D341Med (cell line): ENCODE measurements at places on chromosomes 12 and 14.

- DNase-seq, result no peak
Measured at GRCh38 chr12:115322275-115322674, 638.3 kb upstream of the TBX3 start.

DNA sequence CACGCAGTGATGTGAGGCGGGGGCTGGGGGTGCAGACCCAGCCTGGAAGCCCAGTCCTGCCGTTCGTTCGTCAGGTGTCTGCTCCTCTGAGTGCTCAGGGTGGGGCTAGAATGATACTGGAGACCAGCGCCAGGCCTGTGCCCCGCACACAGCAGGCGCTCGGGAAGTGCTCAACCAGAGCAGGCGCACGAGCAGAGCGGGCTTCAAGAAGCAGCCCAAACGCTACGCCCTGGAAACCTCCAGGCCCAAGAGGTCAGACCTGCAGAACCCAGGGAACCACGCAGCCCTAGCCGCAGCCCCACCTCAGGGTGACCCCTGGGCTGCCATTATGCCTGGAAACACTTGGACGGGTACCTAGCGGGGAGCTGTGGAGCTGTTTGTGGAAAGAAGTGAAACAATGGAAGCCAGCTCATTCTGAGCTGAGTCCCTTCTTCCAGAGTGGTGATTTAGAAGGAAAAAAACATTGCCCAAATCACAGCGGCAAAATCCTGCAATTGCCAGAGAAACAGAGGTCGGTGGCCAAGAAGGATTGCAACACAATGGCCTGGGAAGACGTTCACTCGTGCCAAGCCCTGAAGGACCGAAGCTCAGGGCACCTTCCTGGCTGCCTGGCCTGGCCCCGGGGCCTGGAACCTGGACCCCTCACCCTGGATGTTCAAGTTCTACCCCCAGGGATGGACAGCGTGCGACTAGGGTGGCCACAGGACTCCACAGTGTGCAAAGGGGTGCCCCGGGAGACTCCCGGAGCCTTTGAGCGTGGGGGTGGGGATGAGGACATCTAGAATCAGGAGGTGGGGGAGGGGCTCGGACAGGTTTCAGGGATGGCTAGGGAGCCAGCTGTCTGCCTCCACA lies 40.4 kb upstream of the DIO3 start:
- no peak for DNase-seq

GRCh38 chr14:59308673-59309072 lies 120.2 kb downstream of the DAAM1 start:
- DNase-seq, result no peak

- no peak for DNase-seq
Measured at GRCh38 chr14:83887866-83888265, 1642.1 kb upstream of the FLRT2 start.

DNA sequence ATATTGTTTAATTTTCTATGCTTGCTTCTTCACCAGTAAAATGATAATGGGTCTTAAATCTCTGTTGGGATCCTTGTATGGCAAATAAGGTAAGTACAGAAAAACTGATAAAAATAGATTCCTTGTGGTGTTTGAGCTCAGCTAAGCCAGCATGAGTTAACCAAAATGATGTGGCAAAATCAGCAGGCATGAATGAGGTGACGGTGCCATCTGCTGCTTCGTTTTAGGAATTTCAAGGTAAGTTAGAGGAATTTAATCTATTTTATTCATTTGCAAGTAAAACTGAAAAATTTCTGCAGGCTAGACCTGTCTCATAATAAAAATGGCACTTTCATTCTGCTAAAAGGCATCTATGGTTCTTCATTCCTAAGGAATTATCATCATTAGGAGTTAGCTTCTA lies 10.0 kb upstream of the CLEC7A start:
- DNase-seq, result peak; percentile 41

DNA sequence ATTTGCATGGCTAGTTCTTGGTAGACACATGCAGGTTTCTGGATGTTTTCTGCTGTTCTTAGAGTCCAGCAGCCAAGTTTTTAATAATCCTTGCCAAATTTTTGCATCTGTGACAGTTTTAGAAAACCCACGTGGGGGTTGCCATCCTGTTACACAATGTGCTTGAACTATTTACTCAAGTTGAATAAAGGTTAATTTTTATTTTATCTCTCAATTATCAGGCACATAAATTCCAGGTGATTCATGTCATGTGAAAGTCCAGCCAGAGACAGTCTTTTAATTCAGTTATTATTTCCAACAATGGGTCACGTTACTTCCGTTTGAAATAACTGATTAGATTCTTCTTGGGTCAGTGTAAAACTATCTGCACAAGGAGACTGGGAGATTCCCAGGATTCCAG lies 15.7 kb downstream of the MYRFL start:
- DNase-seq, result no peak

DNA sequence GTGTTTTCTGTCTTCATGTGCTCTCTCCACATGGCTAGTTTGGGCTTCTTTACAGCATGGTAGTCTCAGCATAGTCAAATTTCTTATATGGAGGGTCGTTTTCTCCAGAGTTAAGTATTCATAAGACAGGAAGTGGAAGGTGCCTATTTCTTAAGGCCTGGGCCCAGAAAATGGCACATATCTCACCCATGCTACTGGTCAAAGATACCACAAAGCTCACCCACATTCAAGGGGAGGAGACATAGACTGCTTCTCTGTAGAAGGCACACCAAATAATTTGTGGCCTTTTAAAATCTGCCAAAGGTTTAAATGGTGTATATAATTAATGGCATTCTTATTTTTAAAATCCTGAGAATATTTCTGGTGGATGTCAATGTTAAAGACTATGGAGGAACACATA lies 44.8 kb downstream of the CCDC91 start:
- no peak for DNase-seq

- no peak for DNase-seq
Measured at GRCh38 chr14:44316647-44317440, 190.2 kb downstream of the FSCB start.

GRCh38 chr14:60819575-60819974 lies 85.0 kb downstream of the MNAT1 start:
- no peak for DNase-seq

- DNase-seq, result no peak
Measured at GRCh38 chr14:79293482-79294177, 917.7 kb downstream of the DIO2 start.

DNA sequence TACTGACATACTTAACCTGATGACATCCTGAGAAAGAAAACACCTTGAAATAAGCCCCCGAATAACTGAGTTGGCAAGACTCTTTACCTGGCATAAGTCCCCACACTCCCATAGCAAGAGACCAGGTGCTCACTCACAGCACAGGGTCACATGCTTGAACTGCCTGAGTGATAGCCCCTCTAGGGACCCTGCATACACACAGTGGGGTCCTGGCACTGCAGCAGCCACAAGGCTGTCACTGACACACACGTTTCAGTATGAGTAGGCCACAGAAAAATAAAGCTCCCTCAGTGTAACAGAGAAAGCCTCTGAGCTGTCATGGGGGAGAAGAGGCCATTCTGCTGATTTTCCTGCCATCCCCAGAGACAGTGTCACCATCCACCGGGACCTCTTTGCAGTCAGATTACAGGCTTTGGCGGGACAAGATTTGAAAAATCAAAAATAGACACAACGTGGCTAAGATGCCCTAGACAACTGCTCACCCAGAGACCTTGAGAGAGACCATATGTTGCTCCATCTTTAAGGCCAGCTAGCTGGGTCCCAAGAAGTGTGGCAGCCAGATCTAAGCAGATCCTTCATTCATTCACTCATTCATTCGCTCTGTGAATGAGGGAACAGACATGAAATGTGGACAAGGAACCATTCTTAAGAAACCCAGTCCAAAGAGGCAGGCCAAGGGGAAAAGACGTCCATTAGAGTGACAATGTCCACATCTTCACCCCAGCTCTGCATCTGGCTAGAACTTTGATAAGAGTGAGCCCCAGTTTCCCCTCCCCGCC lies 1.6 kb downstream of the SCARB1 start:
- DNase-seq, result no peak

DNA sequence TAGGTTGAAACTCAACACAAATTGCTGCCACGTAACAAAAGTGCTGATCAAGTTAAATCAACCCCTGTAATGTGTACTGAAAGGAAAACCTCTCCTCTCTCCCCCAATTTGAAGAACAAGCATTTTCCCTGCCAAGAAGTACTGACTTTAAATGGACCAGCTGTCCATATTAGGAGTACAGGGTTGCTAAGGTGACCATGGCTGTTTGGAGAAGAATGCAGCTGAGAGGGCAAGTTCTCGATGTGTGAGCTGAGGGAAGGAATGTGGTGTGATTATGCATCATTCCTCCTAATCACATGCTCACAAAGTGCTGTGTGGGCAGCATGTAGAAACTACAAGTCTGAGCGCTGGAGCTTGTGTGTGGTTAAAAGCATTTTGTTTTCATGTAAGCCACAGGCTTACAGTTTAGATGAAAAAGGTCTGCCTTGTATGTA lies 50.9 kb upstream of the CCT2 start:
- DNase-seq, result peak; percentile 34

DNA sequence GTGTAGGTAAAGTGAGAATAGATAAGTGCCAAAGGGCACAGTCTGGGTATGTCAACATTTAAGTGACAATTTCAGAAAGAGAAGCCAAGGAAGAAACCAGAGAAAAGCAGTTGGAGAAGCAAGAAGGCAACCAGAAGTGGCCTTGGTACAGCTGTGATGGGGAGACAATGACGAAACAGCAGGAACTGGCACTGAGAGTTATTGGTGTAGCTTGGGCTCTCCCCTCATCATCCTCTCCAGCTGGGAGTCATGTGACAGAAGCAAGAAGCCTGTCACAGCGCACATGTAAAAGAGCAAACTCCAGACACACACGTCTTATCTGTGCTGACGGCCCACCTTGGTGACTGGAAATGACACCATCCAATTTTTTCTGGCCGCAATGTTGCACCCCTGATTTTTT lies 203.3 kb upstream of the NUDT4 start:
- no peak for DNase-seq

- no peak for DNase-seq
Measured at GRCh38 chr12:133203344-133204263, 22.3 kb downstream of the ZNF268 start.

GRCh38 chr12:56348776-56349175 lies 10.1 kb downstream of the IL23A start:
- DNase-seq, result no peak

DNA sequence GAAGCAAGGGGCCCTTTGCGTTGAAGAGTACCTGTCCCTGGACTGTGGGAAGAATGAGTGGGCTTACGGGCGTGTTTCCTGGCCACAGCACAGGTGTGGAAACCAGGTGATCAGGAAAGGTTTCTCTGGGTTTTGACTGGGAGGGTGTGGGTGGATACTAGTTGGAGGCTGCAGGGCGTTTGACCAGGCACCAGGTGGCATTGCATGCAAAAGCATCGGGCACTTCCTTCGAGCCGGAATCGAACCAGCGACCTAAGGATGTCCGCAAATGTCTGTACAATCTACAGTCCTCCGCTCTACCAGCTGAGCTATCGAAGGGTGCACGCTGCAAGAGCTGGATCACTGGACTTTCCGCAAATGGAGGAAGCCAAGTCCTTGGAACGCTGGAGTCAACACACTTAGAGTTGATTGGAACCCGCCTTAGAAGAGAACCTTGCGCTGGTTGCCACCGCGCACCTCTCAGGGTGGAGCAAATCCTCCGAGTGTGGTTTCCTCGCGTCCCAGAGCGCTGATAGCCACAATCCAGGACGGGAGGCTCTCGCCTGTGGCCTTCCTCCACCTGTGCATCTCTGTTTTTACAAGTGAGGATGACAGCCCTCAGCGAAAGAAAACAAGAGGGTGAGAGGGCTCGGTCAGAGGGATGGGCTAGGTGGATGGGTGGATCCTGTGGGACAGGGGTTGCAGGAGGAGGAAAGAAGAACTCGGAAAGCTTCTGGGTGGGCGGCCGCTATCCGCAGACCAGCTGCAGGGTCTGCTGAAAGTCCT lies 21.2 kb upstream of the RNASE4 start:
- peak; percentile 54 for DNase-seq

- DNase-seq, result no peak
Measured at GRCh38 chr12:30357766-30358490, 337.7 kb downstream of the IPO8 start.

- DNase-seq, result no peak
Measured at GRCh38 chr14:52244328-52244727, 23.2 kb upstream of the PTGDR start.

DNA sequence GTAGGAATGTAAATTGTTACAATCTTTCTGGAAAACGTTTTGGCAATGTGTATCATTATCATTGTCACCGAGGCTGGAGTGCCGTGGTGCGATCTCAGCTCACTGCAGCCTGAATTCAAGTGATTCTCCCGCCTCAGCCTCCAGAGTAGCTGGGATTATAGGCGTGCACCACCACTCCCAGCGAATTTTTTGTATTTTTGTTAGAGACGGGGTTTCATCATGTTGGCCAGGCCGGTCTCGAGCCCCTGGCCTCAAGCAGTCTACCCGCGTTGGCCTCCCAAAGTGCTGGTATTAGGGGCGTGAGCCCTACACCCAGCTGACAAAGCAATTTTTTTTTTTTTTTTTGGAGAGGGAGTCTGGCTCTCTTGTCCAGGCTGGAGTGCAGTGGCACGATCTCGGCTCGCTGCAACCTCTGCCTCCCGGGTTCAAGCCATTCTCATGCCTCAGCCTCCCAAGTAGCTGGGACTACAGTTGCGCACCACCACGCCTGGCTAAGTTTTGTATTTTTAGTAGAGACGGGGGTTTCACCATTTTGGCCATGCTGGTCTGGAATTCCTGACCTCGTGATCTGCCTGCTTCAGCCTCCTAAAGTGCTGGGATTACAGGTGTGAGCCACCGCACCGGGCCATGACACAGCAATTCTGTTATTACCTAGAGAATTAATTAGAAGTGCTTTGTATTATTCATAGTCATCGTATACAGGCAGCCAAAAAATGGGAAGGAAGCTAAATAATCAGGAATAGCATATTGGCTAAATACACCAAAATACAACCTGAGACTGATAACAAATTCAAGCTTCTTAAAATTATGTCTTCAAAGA lies 1.2 kb downstream of the ACTR6 start:
- DNase-seq, result no peak

DNA sequence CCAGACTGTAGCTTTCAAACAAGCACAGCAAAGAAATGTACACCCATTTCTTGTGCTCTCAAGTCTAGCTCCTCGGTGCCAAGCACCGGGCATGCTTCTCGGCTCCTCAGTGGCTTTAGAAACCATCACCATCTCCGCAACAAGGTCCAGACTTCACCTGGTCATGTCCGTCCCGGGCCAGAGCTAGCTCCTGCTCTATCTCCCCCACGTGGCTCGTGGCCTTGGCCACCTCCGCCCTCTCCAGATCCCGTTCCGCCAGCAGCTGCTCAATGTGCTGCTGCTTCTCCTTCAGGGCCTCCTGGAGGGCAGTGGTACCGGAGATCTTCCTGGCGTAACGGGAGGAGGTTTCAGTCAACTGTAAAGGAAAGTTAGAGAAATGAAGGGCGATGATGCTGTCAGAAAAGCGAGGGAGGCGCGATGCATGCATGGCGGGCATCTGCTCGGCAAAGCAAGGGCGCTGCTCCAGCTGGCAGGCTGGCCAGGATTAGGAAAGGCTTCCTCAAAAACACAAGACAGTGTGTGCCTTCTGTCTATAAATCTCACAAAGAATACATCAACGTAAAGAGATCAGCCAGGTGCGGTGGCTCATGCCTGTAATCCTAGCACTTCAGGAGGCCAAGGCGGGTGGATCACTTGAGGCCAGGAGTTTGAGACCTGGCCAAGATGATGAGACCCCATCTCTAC lies 67.4 kb downstream of the CLIP1 start:
- peak; percentile 41 for DNase-seq
